HT-29 (cell line): ENCODE measurements at places on chromosomes 7 and 10.

DNA sequence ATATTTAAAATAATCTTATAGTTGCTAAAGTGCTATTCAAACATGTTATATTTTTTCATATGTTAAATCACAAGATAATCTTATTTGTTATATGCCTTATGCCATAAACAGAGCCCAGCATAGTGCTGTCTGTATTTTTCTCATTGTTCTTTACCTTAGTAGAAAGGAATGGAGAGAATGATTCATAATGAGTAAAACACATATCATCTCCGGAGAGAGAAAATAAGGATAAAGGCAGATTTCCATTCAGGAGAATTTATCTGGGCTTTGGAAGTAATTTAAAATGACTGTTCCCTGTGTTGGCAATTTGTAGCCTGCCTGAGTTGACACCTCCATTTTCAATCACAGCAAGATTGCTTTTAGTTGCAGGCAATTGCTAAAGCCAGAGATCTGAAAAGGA is 30.2 kb downstream of the CHN2 start:
- no peak for DNase-seq

DNA sequence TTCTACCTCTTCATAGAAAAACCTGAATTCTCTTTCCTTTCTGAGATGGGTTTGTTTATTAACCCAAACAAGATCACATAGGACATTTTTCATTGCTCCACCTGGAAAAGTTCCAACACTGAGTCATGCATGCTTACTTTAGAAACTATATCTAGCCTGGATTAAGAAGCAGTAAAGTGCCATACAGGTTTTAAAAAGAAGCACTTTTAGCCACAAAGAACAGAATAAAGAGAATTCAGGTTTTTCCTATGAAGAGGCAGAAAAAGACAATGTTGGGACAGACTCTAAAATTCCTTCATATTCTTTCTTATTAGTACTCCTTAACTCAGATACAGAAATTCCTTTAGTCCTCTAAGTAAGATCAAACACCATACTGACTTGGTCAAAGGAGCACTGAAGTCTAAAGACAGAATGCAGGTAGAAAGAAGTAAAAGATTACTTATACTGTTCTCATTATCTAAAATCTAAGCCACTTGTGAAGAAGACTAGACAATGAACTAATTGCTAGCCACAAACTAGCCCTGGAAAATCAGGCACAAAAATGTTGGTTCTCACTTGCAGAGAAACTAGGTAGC is 241.3 kb downstream of the ANK3 start:
- DNase-seq, result peak; percentile 93

GRCh38 chr10:63346015-63346441 is 119.7 kb downstream of the JMJD1C start:
- no peak for DNase-seq

DNA sequence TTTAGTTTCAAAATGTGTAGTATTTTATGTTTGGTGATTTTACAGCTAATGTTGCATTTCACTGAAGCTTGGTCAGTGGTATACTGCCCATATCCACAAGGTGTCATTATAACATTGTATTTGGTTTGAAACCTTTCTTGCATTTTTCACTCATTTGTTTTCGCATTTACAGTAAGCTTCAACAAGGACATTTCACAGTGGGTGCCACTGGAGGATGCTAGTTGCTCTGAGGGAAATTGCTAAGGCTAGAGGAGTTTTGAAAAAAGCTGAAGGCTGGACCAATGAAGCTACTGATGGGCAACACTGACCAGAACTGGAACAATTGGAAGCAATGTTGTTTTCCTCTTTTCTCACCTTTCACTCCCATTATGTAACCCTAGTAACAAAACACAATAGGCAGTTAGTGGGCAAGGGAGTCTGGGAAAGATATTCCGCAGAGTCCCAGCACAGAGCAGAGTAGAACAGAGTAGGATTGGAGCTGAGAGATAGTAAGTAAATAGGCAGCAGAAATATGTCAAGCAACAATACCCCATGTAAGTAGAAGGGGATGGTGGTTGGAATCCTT is 23.6 kb upstream of the SRI start:
- DNase-seq, result peak; percentile 94

GRCh38 chr7:139490130-139490529 is 6.7 kb upstream of the KLRG2 start:
- peak; percentile 57 for DNase-seq

GRCh38 chr7:46454816-46455215 is 533.7 kb upstream of the IGFBP3 start:
- DNase-seq, result no peak

- DNase-seq, result no peak
Observed at GRCh38 chr10:126153711-126154628, 234.3 kb downstream of the ADAM12 start.

GRCh38 chr7:50621973-50622490 is 56.8 kb upstream of the DDC start:
- no peak for DNase-seq
